BJ (cell line): ENCODE measurements at places on chromosomes 6 and 20.

- DNase-seq, result no peak
Measured at GRCh38 chr6:56549014-56549413, 93.7 kb downstream of the DST start.

DNA sequence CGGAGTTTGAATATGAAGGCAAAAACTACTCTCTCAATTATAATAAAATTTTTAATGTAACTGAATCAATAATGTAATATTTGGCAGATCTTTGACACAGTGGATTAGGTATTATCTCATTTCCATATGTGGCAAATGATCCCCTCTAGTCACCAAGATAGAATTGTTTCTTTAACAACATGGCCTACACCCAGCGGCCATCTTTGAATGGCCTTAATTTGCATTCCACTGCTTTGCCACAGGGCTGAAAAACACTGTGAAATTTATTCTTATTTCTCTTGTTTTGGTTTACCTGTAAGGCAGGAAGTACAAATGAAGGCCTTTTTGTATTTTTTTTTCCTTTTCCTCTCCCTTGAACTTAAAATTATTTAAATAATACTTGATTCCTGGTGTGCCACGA is 162.6 kb upstream of the SCGN start:
- no peak for DNase-seq

DNA sequence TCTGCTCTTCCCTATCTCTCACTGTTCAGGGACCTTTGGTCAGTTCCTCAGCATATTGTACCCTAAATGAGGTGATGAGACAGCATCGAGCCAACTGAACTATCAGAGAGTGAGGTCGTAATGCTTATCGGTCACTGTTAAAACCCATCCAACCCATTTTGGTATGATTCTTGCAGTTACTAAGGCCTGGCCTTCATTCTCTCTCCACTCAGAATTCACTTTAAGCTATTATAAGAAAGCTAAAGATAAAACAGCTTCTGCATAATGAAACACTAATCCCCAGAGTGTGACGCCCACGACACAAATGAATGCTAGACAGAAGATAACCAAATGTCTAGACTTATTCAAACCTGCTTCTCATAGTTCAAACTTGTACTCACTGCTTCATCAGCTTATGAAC is 175.8 kb downstream of the GMPR start:
- DNase-seq, result no peak

GRCh38 chr6:64914124-64914523 is 792.9 kb downstream of the EYS start:
- no peak for DNase-seq

- DNase-seq, result no peak
Measured at GRCh38 chr6:166236596-166236995, 68.9 kb upstream of the TBXT start.

- DNase-seq, result no peak
Measured at GRCh38 chr20:57480444-57481160, 44.3 kb downstream of the CTCFL start.
